GM13976 (cell line): ENCODE measurements at places on chromosomes 16 and 17.
A peak's percentile ranks its signal among the peaks of the same experiment; 100 is the strongest.

DNA sequence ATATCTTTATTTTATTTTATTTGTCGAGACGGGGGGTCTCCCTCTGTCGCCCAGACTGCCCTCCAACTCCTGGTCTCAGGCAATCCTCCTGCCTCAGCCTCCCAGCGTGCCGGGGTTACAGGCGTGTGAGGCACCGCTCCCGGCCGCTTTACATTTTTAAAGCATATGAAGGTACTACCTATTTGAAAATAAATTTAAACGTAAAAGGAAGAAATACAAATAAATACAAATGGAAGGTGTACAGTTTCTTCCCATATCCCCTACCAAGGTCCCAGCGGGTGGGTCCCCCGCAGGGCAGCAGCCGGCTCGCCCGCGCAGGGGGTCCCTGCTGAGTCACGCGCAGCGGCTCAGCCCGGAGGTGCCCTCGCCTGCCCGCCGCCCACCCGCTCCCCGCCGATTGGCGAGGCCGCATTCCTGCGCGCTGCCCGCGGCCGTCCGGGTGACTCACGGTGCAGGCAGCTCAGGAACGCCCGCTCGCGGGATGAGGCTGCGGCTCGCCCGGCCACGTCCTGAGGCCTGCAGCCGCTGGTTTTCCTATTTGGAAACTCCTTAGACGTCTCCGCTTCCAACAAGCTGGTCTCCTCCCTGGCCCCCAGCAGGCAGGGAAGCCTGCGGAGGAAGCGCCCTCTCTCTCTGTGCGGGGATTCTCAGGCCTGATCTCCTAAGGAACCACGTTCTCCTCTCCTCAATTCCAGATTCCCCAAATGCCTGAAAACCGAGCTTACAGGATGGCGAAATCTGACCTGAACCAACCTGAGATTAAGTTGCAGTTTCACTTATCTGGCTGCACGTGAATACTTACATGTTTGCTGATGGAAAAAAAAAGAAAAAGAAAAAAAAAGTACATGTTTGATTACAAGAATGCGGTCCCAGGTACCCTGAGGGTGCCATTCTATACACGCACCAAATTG is 54.8 kb upstream of the MAP3K14 start:
- DNase-seq = no peak

DNA sequence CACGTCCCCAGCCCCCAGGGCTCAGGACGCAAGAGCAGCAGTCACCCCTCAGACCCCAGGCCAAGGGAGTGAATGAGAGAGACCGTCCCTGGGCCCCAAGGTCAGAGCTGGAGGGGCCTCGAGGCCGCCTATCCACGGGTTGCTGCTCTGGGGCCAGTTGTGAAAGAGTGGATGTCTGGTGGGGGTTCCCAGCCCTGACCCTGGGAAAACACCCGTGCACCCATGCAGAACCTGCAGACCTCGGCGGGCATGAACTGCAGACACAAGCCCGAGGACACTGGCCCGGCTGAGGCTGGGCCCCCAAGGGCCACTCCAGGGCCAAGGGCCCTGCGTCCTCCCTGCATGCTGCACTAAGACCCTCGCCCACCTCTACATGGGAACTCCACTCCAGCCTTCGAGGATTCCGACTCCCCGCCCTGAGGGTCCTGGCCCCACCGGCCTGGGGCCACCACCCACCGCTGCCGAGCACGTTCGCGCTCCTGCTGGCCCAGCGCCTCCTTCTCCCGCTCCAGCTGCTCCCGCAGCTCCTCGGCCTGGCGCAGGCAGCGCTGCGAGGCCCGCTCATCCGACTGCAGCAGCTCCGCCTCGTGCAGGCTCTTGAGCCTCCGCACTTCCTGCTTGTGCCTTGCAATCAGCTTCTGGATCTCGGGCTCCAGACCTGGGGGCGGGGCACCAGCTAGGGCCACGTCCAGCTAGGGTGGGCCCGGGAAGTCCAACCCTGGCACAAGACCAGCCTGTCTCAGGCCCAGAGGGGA is 27.6 kb upstream of the AATK start:
- peak; percentile 71 for DNase-seq

DNA sequence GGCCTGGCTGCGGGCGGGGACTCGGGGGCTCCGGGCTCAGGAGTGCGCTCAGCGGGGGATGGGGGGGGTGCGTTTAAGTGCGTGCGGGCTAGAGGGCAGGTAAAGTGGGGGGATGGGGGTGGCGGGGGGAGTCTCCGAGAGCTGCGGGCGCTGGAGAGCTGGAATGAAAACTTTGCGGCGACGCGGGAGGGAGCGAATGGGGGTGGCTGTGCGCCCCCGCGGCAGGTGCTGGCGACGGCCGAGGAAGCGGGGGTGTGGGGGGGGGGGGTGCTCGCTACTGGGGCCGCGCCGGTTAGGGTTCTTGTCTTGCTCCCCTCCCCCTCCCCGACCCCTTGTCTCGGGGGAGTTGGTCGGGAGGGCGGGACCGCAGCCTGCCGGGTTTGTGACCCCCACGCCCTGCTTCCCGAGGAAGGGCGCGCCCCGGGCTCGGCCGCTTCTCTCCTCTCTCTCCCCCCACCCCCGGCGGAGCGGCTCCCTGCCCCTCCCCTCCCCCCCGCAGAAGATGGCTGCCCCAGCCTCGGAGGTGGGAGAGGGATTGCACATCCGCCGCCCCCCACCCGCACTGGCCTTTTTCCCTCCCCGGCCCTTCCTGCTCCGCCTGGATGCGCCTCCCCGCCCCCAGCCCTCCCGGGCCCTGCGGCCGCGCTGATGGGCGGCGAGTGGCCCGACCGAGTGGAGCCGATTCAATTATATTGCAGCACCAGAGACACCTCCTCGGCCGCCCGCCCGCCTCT is 649 bp downstream of the GSE1 start:
- DNase-seq = peak; percentile 70

DNA sequence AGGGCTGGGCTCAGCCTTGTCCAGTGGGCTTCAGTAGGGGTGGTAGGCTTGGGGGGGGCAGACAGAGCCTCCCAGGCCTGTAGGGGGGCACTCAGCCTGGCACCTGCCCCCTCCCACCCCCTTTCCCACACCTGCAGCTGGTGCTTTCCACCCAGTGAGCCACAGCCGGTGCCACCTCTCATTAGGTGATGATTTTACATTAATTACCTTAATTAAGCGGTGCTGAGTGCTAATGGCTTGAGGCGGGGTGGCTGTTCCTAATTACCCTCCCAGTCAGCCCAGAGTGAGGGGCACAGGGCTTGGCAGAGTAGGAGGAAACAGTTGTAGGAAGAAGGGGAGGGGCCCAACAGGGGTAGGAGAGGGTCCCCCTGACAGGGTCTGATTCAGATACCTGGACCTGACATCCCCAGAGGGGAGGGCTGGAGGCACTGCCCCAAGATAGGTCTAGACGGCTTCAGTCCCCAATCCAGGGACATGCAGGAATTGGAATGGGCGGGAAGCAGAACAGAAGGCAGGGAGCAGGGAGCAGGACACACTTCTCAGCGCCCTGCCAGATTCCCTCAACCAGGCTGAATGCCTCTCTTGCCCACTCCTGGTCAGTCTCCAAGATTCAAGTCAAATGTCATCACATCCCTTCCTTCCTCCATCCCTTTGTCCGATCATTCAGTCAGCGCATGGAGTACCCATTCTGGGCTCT is 26.5 kb upstream of the PHF12 start:
- no peak for DNase-seq

- no peak for DNase-seq
Observed at GRCh38 chr16:81483064-81483969, 38.7 kb downstream of the CMIP start.

DNA sequence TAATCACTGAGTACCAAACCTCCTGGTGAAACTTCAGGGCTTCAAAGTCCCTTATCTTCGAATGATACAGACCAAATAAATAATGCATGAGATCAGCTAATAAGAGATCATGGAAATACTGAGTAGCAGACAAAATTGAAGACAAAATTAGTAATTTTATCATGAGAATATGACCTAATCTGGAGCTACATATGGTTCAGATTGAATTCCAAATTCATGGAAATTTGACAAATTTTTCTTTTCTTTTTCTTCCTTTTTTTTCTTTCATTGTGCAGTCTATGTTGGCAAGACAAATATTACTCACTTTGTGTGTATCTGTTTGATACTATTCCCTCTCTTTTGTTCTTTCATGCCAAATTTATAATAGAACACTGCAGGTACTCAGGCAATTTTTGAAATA is 218.1 kb upstream of the KCNJ16 start:
- DNase-seq = no peak

GRCh38 chr17:50800196-50800700 is 32.9 kb upstream of the ANKRD40CL start:
- DNase-seq = no peak

- no peak for DNase-seq
Observed at GRCh38 chr17:4362141-4362540, 4.3 kb downstream of the UBE2G1 start.

GRCh38 chr17:27563532-27563931 is 67.5 kb upstream of the LGALS9 start:
- no peak for DNase-seq

DNA sequence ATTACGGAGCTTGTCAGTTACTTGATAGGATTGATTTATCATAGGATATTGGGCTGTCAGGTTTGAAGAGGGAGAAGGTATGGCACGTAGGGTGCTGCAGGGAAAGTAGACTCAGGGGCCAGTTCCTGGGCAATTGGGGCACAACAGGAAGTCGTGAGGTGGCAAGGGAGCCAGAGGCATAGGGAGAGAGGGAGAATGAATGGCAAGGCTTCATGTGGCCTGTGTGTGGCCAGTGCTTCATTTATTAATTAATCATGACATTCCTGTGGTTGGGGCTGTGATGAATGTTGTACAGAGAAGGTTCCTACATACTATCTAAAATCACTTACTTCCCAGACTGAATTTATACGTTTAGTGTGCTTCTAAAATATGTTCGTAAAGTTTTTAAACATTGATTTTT is 19.3 kb downstream of the MFSD11 start:
- no peak for DNase-seq

- DNase-seq = no peak
Observed at GRCh38 chr17:33024688-33025486, 33.2 kb downstream of the SPACA3 start.

GRCh38 chr17:46922487-46922803 is 515 bp upstream of the GOSR2 start:
- no peak for DNase-seq

DNA sequence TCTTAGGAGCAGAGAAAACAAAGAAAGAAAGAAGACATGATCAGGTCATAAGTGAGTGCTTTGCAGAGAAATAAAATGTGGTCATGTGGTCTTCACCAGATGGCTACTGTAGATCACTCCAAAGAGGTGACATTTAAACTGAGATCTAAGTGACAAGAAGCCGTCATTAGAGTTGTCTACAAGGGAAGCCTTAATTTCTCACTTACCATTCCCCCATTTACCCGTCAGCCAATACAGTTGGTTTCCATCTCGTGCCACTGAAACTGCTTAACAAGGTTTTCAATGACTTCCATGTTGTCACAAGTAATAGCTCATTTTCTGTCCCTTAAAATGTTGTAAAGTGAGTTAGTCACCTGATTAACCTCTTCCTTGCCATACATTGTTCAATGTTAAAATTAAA is 6.4 kb upstream of the LYRM9 start:
- DNase-seq = no peak

GRCh38 chr16:47229053-47230050 is 85.6 kb upstream of the NETO2 start:
- DNase-seq = no peak

DNA sequence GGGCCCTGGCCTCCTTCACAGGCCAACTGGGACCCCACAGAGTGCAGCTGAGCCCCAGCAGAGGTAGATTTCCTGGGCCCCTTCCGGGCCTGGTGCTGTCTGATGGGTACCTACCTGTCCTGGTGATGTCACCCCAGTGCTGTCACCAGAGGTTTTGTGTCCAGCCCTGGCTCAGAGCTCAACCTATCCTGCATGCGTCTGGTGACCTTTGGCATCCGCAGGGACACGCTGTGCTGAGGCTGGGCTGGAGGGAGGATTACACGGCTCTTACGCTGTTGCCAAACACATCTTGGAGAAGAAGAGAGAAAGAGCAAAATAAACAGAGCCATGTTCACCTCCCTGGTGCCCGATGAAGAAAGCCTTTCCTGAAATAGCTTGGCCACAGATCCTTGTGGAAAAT is 70.6 kb upstream of the MED9 start:
- no peak for DNase-seq

DNA sequence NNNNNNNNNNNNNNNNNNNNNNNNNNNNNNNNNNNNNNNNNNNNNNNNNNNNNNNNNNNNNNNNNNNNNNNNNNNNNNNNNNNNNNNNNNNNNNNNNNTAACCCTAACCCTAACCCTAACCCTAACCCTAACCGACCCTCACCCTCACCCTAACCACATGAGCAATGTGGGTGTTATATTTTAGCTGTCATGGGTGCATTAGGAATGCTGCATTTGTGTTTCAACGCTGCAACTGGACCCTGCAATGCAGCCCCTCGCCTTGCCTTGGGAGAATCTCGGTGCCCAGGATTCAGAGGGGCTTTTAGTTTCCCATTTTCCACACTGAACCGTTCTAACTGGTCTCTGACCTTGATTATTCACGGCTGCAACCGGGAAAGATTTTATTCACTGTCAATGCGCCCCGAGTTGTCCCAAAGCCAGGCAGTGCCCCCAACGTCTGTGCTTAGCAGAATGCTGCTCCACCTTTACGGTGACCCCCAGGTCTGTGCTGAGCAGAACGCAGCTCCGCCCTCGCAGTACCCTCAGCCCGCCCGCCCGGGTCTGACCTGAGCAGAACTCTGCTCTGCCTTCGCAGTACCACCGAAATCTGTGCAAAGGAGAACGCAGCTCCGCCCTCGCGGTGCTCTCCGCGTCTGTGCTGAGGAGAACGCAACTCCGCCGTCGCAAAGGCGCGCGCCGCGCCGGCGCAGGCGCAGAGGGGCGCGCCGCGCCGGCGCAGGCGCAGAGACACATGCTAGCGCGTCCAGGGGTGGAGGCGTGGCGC is 43.3 kb downstream of the POLR3K start:
- DNase-seq = no peak

DNA sequence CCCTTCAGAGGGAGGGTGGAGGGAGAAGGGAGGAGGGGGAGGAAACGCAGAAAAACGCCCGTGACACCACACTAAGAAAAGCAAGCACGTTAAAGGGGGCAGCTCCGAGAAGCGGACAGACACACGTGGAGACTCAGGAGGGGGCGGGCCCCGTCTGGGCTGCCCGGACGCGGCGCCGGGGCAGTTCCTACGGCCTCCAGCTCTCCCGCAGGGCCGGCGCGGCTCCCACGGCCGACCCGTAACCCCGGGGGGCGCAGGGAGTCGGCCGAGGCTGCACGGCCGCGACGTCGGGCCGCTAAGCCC is 362 bp downstream of the KLHDC4 start:
- no peak for DNase-seq

DNA sequence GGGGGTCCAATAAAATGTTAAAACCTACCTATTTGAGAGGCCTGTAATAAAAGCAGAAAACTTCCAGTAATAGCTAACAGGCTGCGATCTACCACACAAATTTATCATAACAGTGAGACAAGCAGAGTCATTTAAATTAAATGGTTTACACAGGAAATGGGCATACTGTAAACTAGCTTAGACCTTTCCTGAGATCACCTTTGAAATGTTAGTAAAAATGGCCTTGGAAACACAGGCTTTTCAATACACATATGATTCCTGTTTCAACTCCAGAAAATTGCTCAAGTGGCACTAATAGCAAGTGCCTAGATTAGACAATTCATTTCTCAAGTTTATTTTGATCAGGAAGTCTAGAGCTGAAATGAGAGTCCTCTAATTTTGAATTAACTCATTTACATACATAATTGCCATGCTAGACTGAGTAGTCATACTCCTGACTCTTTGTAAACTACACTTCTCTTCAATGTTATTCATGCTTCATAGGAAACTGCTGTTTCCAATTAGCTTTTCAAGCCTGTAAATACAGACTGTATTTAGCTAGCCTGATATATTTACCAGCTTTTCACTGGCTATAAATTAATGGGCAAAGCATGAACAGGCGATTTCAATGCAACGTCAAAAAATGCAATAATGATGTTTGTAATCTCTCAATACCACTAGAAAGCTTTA is 43.3 kb downstream of the PARN start:
- DNase-seq = no peak

GRCh38 chr17:65307081-65307960 is 170.2 kb downstream of the RGS9 start:
- no peak for DNase-seq
